ENCODE measurements at places on chromosomes 1 and 21.
A peak's percentile ranks its signal among the peaks of the same experiment; 100 is the strongest.

- DNase-seq, result no peak
Observed at GRCh38 chr21:33028287-33028670, 2.5 kb downstream of the OLIG2 start.

DNA sequence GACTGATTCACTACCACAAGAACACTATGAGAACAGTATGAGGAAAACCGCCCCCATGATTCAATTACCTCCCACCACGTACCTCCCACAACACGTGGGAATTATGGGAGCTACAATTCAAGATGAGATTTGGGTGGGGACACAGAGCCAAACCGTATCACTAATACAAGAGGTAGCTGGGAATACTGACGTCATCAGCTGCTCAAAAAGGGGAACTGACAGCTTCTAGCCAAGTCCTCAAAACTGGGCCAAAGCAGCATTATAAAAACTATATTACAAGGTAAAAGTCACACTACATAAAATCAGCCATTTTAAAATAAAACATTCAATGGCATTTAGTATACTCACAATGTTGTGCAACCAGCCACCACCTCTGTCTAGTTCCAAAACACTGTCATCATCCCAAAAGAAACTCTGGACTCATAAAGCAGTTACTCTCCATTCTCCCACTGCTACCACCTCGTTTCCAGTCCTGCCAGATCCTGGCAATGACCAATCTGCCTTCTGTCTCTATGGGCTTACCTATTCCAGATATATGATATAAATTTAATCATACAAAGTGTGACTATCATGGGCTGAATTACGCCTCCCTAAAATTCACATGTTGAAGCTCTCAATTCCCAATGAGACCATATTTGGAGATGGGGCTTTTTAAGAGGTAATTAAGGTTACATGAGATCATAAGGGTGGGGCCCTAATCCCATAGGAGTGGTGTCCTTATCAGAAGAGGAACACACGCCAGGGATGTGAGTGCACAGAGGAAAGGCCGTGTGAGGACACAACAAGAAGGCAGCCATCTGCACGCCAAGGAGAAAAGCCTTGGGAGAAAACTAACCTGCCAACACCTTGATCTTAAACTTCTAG, 192.1 kb downstream of the SETD4 start:
- no peak for DNase-seq

GRCh38 chr1:201283836-201284553, 689 bp downstream of the PKP1 start:
- no peak for DNase-seq

- no peak for DNase-seq
Observed at GRCh38 chr21:18832950-18833349, 429.4 kb upstream of the TMPRSS15 start.

GRCh38 chr1:17680308-17680707, 74.8 kb upstream of the ACTL8 start:
- no peak for DNase-seq

DNA sequence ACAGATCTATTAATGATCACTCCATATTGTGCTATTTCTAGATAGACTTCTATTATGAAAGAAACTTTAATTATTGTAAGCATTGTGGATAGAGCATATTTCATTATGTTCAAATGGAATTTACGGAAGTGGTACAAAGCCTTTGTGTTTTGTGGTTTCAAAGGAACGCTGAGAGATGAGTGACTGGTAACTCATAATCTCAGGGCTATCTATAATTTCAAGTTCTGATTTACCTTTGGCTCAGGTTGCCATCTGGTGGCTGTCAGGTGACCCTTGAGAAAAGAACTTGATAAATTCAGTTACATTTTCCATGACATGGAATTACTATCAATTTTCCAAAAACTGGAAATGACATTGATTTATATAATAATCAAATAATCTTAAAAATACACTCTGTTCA, 12.2 kb downstream of the NTNG1 start:
- peak; percentile 46 for DNase-seq

DNA sequence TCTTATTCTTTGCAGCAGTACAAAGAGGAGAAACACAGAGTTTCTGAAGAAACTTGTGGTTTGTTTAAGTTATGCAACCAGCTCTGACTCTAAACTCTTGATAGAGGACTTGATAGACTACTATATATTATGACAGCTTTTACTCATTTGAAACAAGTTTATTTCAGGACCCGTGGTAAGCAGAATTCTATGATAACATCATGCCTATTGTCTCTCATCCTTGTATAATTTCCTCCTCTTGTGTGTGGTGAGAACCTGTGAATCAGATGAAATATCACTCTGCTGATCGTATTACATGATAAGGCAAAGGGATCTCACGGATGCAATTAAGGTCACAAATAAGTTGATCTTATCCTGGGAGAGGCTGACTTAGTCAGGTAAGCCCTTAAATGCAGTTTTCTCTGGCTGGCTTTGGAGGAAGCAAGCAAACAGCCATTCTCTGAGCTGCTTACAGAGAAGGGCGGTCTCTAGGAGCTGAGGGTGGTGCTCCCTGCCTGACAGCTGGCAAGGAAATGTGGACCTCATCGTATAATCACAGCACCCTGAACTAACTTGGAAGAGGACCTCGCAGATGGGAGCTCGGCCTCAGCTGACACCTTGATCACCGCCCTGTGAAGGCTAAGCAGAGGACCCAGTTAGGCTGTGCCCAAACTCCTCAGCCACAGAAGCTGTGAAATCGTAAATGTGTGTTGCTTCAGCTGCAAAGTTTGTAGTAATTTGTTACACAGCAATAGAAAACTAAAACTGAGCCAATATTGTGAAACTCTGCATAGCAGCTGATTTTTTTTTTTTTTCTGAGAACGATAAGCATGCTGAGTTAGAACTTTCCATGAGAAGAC, 151.1 kb upstream of the DPT start:
- peak; percentile 90 for DNase-seq

- DNase-seq, result no peak
Observed at GRCh38 chr1:46820560-46821060, 21.8 kb downstream of the CYP4B1 start.

GRCh38 chr21:45002381-45003204, 62.8 kb downstream of the SLX9 start:
- no peak for DNase-seq

DNA sequence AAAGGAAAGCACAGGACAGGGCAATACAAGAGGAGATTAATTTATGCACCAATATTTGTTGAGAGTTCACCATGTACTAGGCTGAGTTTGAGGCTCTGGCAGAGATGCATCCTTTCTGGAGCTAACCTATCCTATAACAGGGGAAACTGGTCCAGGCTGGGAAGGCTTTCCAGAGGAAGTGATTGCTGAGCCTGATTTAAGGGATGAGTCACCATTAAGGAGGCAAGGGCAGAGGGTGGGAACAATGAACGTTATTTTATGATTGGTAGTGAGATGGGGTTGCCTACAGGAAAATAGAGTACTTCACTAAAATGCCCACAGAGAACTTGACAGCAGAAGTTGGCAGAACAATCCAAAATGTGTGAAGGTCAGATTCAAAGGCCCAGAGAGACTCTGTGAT, 141.4 kb downstream of the PLPP3 start:
- no peak for DNase-seq

DNA sequence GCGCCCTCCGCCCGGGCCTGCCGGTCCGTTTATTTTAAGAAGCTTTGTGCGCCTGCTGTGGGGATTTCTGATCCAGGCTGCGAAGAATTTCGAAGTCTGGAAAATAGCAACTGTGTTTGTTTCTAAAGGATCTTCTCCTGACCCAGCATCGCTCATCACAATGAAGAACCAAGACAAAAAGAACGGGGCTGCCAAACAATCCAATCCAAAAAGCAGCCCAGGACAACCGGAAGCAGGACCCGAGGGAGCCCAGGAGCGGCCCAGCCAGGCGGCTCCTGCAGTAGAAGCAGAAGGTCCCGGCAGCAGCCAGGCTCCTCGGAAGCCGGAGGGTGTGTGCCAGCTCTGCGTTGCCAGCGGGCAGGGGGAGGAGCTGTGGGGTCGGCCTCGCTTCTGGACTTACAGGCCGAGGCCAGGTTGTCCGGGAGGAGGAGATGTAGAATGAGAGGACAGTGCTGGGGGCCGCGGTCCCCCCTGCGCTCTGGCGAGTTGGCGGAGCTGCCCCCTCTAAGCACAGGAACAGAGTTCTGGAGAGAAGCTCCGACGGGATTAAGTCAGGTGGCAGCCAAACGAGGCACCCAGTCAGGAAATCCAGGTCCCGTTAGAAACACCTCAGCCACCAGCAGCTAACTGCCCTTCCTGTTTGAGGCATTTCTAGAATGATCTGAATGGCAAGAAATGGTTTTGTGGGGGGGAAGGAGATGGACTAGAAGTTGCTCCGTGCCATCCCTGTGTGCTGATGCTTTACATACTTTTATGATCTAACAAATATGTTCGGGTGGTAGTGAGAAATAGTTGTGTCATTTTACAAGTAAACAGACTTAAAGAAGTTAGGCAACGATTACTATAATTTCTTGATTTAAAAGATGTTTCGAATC, 948 bp downstream of the TXLNA start:
- no peak for DNase-seq

DNA sequence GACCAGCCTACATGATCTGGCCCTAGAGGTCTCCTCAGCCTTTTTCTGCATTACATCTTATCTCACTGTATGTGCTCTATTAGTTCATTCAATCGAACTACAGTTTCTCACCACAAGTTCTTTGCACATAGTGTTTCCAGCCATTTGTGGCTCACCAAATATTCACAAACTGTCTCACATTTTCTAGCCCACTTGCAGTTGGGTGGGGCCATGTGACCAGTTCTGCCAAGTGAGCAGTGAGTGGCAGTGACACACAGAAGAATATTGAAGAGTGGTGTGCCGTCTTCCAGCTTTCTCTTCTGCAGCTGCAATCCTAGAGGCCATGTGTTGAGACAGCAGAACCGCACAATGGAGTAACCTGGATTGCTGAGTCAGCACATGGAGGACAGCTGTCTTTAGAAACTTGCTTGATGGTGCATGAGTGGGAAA, 103.2 kb upstream of the ZNF644 start:
- no peak for DNase-seq

GRCh38 chr1:91076834-91077233, 55.0 kb upstream of the ZNF644 start:
- no peak for DNase-seq

DNA sequence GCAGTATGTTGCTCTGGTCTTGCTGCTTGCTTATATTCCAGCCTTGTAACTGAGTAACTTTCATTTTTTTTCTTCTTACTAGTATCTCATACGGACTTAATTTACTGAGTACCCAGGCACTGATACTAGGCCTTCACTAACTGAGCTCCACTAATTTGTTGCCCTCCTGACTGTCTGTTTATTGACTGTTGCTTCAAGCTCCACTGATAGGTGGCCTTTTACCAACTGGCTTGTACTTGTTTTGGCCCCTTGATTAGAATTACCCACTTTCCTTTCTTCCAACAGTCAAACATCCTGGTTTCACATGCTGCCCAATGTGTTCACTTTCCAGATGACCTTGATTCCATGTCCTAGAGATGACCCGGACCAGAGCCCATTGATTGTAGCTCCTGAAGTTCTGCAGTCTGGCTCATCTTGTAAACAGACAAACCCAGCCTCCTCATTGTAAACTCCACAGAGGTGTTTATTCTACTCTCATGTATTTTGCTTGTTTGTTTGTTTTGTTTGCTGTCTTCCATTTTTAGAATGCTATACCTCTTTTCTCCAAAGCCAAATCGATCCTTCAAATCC, 27.7 kb downstream of the RGS1 start:
- no peak for DNase-seq

- DNase-seq, result no peak
Observed at GRCh38 chr1:79694241-79694640, 687.7 kb upstream of the ADGRL4 start.

- no peak for DNase-seq
Observed at GRCh38 chr1:196309386-196309785, 298.9 kb downstream of the KCNT2 start.

GRCh38 chr1:21280011-21280471, 10.2 kb downstream of the ECE1 start:
- no peak for DNase-seq

DNA sequence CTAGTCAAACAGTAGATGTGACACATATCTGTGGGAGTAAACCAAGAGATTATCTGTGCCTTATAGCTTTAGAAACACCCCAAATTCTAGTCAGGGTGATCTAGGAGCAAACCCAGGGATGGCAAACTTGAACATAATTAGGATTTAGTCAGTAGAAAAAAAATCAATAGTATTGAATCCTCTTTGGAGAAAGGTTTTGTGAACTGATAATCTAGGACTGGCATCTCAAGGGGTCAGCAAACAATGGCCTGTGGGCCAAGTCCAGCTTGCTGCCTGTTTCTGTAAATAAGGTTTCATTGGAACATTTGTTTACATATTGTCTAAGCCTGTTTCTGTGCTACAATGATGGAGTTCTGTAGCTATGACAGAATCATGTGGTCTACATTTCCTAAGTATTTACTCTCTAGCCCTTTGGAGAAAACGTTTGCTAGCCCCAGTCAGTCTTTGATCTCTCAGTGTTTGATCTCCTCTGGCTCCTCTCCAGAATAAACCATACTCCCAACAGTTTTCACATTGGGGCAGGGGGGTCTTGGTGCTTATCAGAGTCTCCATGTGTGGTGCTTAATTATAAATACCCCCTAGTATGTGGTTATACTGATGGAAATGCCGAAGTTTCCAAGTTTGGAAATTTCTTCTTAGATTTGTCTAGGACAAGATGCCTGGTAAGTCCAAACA, 385.8 kb downstream of the NTNG1 start:
- no peak for DNase-seq

DNA sequence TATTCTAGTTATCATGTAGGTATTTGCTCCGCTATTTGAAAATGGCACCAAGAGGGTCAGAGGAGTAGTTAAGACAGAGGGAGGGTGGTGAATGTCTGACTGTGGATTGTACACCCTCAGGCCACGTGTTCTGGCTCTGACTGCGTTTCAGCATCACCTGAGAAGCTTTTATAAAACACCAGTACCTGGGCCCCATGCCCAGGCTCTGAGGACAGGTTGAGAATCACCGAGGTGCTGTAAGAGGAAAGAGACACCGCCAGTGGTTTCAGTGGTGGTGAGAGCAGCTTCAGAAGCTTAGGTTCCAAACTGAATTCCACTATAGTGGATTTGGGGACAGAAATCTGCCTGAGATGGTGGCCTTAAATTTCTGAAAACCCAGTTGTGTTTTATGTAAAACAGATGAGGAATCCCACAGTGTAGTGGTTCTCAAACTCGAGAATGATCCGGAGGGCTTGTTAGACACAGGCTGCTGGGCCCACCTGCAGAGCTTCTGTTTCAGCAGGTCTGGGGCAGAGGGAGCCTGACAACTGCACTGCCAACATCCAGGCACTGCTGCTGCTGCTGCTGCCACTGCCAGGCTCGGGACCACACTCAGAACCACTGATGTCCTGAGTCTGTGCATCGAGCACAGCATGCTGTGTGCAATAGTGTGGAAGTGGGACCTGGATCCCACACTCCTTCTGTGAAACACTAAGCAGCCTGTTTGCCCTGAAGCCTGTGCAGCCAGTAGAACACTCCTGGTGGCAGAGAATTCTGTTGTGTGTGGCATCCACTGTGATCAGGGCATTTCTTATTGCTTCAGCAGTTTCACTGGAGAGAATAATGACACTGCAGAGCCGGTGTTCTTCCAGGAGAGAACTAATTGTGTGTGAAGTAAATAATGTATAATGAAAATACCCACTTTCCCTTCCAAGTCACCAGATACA, 98.7 kb downstream of the SUSD4 start:
- DNase-seq, result no peak

All from epithelial cell of prostate (primary cell).